ENCODE measurements at places on chromosomes 5 and 9.

GRCh38 chr5:140399979-140400729 is 1.5 kb upstream of the ANKHD1 start:
- no peak for DNase-seq

DNA sequence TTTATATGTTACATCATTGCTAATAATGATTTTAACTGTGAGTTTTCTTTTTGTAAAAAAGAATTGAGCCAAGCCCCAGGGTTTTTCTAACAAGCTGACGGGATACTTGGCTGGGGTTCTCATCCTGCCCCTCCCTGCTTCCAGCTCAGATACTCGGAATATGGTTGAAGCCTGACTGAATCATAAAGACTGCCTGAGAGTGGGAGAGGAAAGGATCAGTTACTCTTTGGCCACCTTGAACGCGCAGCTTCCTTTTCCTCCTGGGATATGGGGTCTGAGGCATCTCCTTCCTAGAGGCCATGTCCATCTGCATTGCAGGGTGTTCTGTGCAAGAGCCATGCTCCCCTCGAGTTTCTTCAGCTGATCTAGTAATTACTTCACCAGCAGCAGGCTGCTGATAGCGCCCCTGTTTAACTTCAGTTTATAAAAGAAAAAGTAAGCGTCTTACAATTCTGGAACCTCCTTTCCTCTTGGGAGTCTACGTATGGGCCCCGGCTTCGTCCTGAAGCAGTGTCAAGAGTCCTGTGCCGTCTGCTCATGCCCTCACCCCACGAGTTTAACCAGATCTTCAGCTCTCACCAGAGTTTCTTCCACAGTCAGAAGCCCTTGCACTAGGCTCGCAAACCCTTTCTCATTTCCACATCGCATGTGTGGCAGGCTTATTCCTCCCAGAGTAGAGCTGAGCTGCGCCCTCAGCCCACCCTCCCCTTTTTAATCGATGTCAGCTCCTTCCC is 130.0 kb downstream of the MVB12B start:
- no peak for DNase-seq

DNA sequence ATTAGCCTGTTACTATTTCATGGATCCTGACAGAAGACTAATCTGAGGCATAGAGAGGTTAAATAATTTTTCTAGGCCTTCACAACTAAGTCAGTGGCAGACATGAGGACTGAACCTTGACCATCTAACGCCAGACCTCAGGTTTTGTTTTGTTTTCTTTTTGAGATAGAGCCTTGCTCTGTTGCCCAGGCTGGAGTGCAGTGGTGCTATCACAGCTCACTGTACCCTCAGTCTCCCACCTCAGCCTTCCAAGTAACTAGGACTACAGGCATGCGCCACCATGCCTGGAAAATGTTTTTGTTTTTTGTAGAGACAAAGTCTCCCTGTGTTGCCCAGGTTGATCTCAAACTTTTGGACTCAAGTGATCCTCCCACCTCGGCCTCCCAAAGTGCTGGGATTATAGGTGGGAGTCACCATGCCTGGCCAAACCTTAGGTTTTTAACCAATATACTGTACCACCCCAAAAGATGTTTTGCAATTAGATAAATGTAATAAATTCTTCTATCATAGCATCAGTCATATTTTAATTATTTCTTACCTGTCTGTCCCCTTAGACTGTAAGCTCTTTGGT is 35.4 kb downstream of the ERCC6L2 start:
- no peak for DNase-seq

- DNase-seq, result no peak
Observed at GRCh38 chr5:21199087-21199486, 1211.1 kb upstream of the CDH18 start.

DNA sequence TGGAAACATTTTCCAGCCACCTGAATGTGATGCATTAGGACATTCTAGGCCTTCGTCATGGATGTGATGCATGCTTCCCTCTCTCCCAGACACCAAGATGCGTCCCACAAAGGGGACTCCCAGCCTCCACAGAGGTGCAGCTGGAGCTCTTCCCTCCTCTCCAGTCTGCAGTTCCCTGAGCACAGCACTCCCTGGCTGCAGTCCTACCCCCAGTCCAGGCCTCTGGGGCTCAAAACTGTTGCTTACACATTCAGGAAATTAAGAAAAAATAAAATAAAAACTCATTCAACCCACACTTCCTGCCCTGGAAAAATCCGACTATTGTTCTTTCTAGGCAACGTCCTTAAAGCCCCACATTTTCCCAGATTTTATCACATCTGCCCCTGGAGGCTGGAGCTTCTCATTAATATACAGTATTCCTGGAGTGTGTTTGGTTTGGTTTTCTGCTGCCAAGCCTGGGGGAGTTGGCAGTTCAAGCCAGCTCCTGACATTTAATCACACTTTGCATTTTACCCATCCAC is 78.4 kb upstream of the ICE1 start:
- no peak for DNase-seq

- no peak for DNase-seq
Observed at GRCh38 chr5:122154910-122155309, 25.6 kb downstream of the ZNF474 start.

DNA sequence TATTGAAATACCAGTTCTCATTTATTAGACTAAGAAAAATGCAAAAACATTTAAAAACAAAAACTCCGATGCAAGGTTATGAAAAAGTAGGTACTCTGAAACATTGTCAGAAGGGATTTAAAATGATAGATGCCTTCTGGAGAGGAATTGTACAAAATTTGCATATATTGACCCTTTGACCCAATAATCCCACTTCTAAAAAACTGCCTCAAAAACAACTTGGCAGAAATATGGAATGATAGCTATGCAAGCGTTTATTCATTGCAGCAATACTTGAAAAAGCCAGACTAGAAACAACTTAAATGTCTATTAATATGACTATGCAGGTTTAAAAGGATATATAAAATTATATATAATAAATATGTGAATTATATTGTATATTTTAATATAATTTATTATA is 118.4 kb downstream of the PLK2 start:
- DNase-seq, result no peak

DNA sequence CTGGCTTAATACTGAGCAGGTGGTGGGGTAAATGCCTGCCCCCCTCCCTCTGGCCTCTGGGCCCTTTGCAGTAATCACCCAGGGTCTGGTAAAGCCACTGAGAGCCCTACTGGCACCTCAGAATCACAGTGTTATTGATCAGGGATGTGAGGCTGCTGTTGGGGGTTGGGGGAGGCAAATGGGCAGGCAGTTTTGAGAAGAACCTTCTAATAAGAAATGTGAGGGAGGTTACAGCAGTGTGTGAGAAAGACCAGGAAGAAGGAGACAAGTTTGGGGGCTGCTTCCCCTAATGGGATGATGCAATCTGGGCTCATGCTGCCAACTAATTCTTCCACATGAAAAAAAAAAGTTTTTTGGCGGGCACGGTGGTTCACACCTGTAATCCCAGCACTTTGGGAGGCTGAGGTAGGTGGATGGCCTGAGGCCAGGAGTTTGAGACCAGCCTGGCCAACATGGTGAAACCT is 3.1 kb upstream of the B4GALT7 start:
- no peak for DNase-seq

Measured in epithelial cell of prostate (primary cell).